ENCODE measurements at places on chromosomes 5 and 9.

DNA sequence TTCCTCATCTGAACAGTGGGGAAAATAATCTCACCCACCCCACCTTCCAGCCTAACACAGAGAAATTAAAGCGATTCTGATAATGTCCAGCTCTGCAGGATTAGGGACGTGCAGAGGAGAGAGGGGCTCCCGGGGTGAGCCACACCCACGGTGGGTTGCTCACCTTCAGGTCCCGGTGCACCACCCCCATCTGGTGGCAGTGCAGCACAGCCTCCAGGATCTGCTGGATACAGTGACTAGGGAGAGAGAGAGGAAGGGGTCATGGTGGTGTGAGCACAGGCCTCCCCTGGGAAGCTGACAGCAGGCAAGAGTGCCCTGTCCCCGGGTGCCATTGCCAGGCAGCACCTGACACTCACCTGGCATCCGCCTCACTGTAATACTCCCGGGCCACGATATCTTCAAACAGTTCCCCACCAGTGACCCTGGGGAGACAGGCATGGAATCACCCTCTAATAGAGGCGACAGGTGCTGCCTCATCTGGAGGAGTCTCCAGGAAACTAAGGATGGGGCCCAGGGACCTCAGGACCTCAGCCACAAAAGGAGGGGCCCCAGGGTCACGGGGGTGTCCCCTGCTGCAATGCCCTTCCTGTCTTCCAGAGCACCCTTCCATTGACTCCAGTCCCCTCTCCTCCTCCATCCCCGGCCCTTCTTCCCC lies 33.0 kb downstream of the CAMK2A start:
- DNase-seq, result no peak

DNA sequence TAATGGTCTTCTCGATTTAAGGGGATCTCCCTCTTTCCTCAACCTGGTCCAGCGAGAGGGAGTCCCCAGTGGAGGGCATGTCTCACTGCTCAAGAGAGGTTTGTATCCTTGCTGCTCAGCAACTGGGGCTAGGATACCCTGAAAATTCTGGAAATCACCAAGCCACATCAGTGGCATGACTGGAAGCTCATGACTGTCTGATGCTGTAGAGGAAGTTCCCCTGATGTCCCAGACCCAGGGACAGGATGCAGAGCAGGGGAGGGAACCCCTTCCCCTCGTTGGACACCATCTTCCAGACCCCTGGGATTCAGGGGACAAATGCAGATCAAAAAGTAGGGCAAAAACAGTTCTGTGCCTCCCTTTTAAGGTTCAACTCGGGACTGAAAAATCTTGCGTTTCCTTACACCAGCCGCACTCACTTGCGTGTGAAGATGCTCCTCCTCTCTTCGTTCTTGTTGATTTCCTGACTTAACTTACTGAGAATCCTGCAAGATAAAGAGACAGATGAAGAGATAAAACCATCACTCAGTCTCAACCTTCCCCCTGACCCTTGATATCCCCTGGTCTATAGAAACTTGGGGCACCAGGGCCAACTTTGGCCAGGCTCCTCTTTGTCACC lies 22.1 kb downstream of the LCP2 start:
- no peak for DNase-seq

DNA sequence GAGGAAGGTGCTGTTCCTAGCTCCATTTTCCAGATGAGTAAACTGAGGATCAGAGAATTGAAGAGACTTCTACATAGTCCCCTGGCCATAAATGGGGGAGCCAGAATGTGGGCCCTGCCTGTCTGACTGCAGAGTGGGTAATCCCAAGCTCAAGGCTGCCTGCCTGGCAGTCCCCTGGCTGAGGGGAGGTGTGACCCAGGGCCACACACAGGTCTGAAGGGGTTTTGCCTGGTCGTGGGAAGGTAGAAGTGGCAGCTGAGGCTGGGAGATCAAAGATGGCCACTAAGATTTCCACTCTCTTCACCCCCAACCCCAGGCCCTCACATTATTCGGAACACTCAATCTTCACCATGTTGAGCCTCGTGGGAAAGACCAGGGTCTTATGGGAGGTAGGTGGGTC lies 176.3 kb downstream of the MACROH2A1 start:
- no peak for DNase-seq

GRCh38 chr5:21858441-21858840 lies 994.7 kb downstream of the CDH12 start:
- no peak for DNase-seq

DNA sequence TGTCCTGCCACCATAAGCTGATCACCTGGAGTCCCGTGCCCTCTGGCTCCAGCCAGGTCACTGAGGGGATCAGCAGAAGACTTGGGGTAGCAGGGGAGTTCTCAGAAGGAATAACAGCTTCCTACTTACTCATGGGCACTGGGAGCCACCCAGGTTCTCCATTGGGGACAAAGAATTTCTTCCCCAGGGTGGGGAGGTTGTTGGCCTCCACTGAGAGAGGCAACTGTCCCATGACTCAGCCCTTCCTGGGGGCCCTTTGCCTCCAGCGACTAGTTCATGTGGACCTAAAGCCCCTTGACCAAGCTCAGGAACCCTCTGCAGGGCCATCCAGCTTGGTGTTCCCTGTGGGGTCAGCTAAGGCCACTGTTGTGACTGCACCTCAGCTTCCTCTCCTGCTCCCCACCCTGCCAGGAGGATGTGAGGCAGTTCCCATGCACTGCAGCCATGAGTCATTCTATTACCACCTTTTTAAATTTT lies 175.0 kb downstream of the AUH start:
- DNase-seq, result no peak

DNA sequence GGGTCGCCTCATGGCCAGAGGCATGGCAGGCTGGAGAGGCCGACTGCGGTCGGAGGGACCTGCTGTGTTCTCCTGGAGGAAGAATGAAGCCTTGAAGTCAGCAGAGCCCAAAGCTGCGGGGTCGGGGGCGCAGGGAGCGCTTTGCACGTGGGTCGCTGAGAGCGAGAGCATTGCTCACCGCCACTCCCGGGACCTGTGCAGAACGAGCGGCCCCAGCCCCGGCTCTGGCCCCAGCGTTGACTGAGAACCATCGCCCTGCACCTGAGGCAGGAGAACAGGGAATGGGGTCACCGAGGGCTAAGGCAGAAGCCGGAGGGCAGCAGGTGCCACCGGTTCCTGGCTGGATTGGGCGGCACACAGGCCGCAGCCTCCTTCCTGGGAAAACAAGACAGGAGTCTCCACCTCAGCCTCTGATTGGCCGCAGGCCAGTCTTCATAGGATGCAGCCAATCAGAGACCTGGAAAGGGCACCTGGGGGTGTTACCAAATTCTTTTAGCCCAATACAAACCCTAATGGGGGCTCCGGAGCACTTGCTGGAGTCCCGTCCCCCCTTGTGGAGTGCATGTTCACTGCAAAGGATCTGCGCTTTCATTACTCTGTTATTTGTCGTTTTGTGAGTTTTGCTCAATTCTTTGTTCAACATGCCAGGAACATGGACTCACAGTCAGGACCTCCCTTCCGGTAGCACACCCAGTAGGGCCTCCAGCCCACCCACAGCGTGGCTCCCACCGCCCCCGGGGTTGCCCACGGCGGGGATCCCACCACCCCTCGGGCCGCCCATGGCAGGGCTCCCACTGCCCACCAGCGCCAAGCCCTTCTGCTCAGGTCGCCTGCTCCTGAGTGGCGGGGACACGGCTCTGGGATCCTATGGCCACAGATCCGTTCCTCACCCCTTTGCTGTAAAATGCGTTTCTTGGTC lies 24.7 kb upstream of the SLC6A19 start:
- no peak for DNase-seq
